ENCODE measurements at places on chromosomes 3 and 15.

DNA sequence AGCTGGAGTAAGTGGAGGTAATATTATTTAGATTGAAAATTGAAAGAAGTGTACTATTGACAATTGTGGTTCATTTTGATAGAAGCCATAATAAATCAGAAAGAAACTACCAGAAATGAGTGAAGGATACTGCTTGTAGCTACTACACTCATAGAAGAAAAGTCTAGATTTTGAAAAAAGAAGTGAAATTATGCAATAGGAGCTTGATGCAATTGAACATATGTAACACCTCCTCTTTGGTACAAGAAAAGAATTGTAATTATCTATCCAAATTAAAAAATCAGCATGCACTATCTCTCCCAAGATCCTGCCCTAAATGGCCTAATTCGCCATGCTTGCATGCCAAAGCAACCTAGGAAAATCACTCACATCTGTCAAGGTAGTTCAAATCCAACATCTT is 51.1 kb upstream of the CD200R1L start:
- no peak for DNase-seq

DNA sequence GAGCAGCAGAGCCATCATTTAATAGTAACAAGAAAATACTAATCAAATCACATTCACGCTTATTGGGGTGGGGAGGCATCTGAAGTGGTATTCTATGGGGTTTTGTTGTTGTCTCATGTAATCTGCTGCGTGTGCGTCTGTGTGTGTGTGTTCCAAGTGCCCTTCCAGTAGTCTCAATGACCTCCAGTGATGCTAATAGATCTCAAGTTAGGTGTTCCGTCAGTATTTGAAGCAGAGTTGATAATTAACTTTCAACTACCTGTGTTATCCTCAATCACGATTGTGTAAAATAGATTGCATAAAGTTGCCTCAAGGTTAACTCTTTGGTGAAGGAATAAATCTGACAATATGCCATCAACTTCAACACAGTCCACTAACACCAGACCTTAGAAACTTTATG is 375.0 kb downstream of the MECOM start:
- no peak for DNase-seq

DNA sequence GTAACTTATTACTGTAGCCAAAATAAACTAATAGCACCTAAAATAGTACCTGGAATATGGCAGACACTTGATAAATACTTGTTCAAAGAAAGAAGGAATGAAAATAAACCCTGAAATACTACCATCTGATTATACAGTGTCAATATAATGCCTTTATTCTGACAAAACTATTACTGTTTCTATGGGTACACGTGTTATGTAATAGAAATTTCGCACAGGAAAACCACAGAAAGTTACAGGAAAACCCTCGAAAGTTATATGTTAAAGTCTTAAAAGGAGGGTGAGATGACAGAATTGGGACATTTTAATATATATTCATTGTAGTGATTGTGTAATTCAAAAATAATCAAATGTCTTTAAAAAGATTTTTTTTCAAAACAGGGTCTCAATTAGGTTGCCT is 28.8 kb downstream of the ETFA start:
- DNase-seq = no peak

DNA sequence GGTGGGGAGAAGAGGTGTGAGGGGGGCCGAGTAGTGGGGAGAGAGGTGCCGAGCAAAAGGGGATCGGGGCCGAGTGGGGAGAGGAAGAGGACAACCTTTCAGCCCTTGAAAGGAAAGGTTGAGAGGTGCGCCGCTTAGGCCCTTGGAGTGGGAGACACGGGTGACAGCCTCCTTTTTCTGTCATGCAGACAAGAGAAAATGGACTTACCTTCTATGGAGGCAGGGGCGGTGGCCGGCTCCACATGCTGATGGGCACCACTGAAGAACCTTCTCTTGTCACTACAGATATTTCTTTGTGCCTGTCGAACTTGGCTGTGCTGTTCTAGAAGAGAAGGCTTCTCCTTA is 421 bp downstream of the KLHL18 start:
- DNase-seq = no peak

DNA sequence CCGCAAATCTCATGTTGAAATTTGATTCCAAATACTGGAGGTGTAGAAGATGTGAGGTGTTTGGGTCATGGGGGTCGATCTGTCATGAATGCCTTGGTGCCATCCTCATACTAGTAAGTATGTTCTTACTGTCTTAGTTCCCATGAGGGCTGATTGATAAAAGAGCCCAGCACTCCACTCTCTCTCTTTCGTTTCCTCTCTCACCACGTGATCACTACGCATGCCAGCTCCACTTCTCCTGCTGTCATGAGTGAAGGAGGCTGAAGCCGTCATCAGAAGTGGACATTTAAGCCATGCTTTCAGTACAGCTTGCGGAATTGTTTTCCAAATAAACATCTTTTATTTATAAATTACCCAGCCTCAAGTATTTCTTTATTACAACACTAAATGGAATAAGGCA is 6.1 kb downstream of the OR5H15 start:
- DNase-seq = no peak

DNA sequence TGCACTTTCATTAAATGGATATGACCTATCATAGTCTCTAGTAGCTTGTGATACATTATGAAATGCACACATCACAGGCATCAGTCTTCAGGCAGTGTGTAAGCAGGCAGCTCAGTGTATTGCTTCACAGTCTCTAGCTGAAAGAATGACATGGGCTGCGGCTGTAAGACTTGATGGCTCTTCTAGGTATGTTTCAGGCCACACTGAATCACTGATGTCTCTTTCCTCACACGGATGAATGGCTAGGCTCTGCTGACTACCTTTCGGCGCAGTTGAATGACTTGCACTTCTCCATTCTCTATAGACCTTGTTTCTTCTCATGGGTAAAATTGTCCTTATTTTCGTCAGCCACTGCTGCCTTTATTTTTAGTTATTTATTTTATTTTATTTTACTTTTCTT is 15.4 kb downstream of the APH1B start:
- no peak for DNase-seq

DNA sequence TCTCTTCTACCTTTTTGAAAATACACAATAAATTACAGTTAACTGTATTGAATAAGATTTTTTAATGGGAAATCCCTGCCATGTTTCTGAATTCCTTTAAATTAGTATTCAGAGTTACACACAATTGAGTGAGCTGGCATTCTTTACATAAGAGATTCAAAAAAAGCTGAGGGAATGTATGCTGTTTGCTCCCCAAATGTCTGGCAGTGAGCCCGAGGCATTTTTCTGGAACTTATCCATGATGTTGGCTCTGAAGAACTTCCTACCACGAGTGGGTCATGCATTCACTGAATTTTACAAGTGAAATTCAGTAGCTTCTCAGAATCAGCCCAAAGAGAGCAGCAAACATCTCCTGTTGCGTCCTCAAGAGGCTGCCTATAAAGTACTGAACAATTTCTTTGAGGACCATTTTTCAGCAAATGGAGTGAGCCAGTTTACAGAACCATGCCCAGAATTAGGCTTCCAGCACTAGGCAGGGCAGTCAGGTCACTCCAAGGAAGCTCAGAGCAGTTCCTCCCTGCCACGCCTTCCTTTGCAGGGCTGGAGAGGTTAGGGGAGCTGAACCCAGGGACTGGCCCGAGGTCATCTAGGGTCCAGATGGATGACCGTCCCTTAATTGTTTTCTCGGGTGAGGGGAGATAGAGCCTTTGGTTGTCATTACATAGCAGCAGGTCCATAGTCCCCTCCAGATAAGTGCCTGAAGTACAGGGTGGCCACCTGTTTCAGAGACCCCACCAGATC is 21.2 kb downstream of the GABRA5 start:
- no peak for DNase-seq

DNA sequence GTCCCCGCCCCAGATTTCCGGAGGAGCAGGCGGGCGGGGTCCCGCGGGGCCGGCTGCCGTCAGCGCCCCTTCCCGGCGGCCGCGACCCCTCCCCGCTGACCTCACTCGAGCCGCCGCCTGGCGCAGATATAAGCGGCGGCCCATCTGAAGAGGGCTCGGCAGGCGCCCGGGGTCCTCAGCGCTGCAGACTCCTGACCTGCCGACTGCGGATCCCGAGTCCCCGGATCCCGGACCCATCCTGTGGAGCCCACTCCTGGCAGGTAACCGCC is at the start of gene TRH:
TRH (plus strand) TSS at position 157 of the 269 bp plus-strand sequence. CDS start 1,097 bp downstream, outside the sequence.
- no peak for DNase-seq

DNA sequence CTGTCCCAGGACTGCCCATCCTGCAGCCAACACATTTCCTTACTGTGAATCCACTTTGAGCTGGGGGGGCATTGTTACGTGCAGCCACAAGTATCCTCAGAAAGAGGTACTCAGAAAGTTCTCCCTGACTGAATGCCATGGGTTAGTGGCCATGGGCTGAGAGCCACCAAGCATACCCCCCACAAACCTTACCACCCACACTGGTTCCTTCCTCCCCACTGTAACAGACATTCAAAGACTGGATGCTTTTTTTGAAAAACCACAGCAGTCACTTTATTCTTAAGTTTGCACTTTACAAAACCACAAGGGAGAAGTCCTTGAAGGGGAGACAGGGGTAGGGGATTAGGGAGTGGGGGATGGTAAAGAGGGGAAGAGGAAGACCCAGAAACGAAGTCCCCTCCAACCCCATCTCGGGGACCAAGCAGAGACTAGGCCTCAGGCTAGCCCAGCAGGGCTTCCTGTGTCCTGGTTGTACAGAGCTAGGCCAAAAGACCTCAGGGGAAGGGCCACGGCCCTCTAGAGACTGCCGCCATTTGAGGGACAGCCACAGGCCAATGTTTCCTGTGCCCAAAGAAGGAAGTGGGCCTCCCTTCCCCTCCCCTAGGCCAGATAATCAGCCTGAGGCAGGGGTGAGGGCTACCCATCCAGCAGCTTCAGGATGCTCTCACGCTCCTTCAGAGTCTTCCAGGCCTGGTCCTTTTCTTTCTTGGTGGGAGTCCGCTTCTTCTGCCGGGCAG is 10.1 kb upstream of the CAMK1 start:
- no peak for DNase-seq

GRCh38 chr3:16448639-16449070 is 64.8 kb downstream of the RFTN1 start:
- DNase-seq = peak; percentile 74

DNA sequence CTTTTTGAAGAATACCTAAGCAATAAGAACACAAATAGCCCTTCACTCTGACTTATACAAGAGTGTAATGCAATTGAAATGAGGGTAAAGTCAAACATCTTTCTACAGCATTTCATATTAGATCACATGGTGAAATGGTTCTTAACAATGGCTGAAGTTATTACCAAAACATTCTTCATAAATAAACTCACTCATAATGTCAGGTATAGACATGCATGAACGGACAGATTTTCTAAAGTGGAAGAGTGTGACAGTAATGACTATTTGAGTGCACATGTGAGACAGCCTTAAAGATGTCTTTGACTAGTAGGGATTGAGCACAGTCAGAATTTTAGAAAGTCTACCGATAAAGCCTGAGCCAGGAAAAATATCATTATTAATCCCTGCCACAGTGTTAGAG is 471.0 kb downstream of the ZPLD1 start:
- DNase-seq = no peak

DNA sequence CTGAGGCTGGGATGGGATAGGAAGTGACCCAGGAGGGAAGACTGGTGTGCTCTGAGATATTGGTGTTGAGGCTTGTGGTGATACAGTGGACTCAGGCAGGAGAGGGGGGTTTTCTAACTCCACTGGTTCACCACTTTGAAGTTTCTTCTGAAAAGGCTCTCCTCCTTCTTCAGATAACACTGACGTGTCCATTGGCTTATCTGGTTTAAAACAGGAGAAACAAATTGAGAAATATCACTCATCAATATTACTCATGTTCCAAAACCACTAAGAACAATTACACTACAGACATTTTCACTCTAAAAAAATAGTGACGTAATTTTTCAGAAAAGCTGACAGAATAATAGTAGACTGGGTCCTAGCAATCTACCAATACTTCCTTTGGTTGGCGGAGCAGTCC is 23.1 kb downstream of the TP53BP1 start:
- peak; percentile 13 for DNase-seq

DNA sequence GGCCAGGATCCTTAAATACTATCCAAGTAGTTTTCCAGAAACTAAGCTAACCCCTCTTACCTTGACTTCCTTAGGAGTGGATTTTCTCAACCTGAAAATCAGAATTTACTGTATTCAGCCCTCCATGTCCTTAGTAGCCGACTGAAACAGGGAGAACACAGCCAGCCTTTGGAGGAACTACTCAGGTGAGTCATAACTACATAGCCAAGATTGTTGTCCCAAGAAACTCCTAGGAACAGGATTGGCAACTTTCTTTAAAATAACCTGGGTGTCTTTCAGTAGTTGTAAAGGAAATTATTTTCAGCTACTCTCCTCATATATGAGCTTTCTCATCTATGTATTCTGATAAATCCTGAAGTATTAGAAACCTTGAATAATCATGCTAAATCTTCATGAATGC is 22.3 kb downstream of the FANCD2OS start:
- DNase-seq = no peak

GRCh38 chr3:177721864-177722785 is 524.8 kb upstream of the TBL1XR1 start:
- DNase-seq = no peak

DNA sequence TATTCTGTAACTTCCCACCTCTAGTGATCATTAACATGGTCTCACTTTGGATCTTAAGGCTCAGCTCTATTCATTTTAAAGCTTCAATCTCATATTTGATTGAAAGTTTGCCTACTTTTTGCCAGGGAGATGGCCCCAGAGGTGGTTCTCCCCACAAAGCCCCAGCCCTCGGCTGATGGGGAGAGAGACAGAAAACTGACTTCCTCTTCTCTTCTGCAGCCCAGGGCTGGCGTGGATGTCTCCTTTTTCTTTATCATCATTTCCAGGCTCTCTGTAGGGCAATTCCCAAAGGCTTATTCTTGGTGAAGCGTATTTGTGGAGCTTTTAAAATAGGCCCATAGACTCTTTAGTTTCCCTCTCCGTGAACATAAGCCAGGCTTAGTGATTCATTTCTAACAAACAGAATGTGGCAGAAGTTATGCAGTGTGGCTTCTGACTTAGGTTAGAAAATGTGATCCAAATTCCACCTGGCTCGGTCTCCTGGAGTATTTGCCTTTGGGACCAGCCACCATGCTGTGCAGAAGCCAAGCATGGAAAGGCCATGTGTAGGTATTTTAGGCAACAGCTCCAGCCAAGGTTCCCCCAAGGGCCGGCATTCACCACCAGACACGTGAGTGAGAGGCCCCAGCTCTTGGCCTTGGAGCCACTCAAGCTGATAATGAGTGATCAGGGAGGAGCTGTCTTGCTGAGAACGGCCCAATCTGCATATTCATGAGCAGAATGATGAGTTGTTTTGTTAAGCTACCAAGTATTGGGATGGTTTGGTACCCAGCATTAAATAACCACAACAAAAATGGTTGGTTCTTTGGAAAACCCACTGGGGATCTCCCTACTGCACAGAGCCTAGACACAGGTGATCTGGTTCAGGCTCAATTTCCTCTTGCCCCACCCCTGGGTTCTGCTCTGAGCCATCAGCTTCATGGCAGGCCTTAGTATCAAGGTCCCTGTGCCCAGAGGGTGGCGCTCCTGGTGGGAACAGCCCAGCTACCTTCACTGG is 353.2 kb upstream of the PROK2 start:
- no peak for DNase-seq

DNA sequence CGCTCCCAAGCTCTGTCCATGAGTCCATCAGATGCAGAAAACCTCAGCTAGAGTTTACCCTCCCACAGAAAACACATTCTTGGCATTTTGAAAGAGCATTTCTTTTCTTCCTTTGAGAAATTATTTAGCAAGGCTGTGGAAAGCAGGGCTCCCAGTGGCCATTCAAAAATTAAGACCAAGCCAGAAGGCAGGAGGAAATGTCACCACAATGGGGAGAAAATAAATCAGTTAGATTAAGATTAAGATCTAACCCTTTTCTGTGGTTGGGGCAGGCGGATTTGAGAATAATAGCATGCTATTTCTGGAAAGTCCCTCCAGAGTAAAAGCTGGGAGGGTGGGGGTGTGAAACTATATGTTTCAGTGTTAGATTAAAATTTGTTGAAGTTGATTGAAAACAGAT is 20.2 kb downstream of the LRIG1 start:
- no peak for DNase-seq
